Hippocampal formation (tissue), 2 donors: ENCODE measurements at places on chromosomes 4 and X.

- DNase-seq: no peak
Observed at GRCh38 chr4:73763877-73764276, 23.5 kb downstream of the CXCL8 start.

- no peak for DNase-seq
Observed at GRCh38 chr4:180028682-180029081, 2214.5 kb upstream of the TENM3 start.

DNA sequence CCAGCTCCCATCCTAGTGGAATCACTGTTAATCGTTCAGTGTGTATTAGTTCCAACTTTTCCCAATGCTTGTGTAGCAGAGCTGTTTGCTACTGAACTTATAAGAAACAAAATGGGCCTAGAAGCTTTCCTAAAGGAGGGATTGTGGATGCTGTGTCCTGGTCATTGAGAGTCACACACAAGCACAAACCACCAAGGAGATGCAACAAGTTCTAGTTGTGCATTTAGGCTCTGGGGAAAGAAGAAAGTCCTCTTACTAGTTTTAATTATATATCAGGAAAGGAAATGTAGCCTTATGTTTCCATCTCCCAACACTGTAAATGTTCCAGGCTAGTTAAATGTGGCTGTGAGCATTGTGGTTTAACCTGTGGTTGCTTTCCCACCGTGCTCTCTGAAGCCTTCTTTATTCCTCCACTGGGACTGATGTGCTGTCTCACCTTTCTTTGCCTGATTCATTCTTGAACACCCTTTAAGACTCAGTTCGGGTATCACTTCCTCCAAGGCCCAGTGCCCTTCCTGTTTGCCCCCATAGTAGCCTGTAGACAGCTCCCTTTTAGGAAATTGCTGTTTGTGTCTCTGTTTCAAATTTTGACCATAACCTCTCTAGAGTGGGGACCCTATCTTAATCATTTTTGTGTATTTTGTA lies 34.3 kb downstream of the ATP10D start:
- DNase-seq: no peak

GRCh38 chr4:7564242-7564641 lies 129.5 kb upstream of the PSAPL1 start:
- DNase-seq: no peak

DNA sequence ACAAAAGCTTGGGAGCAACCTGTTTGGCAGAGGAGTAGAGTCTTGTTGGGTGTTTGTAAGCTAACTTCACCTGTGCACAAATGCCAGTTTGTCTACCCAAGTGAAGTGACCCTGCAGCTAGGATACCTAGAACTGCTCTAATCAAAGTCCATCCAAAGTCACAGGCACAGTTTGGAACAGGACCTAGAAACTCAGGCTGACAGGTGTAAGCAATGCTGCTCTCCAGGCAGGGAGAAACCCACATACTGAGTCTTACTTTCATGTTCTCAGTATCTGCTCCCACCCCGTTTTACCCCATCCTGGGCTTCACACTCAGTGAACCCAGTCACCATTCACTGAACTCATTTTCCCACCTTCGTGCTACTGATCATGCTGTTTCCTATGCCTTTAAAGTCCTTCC lies 40.3 kb downstream of the MAML3 start:
- no peak for DNase-seq

DNA sequence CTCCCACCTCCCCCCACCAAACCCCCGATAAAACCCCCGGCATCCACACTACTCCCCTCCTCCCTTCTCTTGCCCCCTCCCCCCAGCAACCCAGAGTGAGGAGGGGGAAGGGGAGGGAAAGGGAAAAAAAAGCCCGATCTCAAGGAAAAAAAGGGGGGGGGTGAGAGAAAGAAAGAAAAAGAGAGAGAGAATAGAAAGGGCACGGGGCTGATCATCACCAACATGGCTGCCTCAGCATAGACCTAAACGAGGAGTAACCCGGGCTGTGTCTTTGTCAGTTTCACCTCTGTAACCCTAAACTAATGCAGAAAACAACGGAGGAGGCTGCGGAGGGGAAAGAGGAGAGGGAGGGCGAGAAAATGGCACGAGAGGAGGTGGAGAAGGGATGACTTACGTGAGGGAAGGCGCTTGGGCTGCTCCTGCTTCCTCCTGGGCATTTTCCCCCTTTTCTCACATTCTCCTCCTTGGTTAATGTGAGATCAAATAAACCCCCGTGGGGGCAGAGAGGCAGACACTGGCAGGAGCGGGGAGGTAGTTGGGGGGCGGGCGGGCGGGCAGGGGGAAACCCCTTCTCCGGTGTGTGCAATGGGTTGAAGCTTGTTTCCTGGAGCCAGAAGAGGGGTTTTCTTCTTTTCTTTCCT lies 532 bp downstream of the ZNF827 start:
- DNase-seq: peak; percentile 28

DNA sequence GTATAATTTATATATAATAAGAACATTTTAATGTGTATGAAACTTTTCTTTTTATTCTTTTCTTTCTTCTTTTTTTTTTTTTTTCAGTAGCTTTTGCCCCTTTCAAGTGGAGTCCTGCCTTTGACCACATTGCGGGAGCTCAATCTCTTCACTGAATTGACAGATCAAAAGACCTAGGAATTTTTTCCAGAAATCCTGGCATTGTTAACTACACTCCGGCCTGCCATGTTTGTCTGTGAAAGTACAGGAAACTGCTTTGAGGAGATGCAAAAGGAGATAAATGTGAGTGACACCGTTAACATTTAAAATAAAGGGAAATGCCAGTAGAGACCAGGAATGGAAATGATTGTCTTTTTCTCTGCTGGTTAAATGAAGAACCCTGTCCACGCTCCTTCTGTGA lies 159.3 kb upstream of the VCX3A start:
- DNase-seq: no peak

DNA sequence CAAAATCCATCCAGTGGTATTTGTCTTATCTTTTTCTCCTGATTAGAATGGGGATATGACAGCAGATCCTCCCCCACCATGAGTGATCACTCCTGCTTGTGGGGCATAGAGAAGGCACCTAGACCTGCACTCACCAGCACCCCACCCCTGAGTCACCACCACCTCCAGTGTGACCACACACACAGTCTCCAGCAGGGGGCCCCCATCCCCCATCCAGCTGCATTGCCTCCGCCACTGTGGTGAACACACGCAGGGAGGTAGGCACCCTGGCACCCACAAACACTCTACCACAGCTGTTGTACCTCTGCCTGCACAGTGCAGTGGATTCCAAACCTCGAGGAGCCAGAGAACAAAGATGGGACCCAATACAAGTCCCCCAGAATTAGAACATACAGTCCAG lies 9.0 kb upstream of the MAGEA8 start:
- no peak for DNase-seq

- no peak for DNase-seq
Observed at GRCh38 chr4:1489639-1489995, 83.4 kb upstream of the NKX1-1 start.

DNA sequence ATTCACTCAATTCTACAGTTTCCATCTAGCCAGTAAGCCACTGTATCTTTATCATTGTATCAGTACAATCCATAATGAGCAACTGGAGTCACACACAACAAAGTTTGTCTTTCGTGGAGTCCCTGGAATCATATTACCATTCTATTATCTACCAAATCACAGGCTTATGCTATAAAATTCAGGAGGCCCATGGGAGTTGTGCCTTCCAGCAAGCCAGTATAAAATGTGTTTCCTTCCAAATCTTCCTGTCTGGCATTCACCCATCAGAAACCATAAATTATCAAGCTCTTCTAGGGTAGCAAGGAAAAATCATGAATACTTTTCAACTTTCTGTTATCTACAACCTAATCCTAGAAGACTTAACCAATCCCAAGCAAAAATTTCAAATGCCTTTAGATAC lies 1383.3 kb upstream of the PCDH7 start:
- DNase-seq: no peak

GRCh38 chrX:136529795-136530194 lies 2.2 kb upstream of the VGLL1 start:
- DNase-seq: no peak

DNA sequence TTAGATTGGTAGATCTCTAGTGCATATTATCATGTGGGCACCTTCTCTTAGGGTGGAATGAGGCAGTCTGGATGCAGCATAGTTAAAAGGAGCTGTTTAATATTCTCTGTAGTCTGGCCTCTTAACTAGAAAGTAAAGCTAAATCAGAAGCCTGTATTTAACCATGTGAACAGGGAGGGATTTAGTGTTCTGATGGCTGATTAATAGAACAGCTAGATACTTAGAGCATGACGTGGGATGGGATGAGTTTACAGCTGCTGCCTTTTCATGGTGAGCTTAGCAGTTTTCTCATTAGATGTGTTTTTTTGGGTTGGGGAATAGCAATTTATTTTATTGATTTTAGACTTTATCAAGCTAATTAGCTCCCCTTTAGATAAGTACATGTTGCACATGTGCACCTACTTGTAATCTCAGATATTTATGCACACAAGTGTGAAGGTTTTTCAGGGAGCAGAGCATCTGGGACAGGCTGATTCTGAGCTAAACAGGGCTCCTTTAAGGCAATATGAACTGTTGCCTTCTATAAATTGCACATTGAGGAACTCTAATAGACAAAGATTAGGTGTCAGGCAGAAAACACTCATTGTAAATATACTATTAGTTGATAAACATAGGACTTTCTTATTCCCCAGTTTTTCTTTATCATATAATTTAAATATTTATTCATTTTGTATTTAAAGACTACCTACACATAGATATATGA lies 34.1 kb downstream of the YIPF6 start:
- no peak for DNase-seq

- DNase-seq: no peak
Observed at GRCh38 chr4:156556336-156556735, 415.3 kb downstream of the PDGFC start.

DNA sequence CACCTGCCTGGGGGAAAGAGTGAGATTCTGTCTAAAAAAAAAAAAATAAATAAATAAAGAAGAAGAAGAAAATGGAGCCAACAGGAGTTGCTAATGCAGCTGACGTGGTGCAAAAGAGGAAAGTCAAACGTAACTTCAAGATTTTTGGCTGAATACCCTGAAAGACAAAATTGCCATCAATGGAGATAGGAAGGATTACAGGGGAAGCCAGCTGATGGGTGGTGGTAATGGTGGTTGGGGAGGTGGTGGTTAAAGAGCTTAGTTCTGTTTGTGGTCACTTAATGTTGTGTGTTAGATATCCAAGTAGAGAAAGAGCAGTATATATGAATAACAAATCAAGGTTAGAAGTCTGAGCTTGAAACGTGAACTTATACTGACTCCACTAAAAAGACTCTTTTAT lies 225.4 kb downstream of the ARHGAP24 start:
- no peak for DNase-seq

DNA sequence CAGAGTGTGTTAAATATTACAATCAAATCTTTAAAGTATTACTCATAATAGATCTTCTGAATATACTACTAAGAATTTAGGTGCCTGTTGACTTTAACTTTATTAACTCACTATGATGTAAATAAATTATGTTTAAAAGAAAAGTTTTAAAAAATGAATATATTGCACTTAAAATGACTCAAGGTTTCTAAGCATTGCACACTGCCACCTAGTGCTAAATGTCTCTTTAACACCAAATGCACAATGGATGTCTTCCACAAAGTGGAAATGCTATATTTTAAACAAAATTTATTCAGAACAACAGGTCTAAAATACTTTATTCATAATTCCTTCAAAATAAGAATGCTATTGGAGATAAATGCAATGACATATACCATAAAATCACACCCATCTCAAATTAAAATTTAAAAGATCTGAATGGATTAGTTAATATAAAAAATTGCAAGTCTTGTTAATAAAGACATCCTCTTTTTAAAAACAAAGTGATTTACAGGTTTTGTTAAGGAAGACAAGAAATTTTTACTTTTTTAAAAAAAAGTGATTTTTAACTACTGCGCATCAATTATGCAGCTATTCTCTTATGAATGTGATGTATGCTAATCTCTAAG lies 5.5 kb downstream of the INPP4B start:
- peak; percentile 33 for DNase-seq

GRCh38 chr4:109462297-109462696 lies 28.7 kb downstream of the SEC24B start:
- DNase-seq: no peak

- peak; percentile 60 for DNase-seq
Observed at GRCh38 chrX:123962794-123963373, 1.4 kb downstream of the STAG2 start.

GRCh38 chrX:87391742-87392141 lies 125.9 kb upstream of the KLHL4 start:
- DNase-seq: no peak

DNA sequence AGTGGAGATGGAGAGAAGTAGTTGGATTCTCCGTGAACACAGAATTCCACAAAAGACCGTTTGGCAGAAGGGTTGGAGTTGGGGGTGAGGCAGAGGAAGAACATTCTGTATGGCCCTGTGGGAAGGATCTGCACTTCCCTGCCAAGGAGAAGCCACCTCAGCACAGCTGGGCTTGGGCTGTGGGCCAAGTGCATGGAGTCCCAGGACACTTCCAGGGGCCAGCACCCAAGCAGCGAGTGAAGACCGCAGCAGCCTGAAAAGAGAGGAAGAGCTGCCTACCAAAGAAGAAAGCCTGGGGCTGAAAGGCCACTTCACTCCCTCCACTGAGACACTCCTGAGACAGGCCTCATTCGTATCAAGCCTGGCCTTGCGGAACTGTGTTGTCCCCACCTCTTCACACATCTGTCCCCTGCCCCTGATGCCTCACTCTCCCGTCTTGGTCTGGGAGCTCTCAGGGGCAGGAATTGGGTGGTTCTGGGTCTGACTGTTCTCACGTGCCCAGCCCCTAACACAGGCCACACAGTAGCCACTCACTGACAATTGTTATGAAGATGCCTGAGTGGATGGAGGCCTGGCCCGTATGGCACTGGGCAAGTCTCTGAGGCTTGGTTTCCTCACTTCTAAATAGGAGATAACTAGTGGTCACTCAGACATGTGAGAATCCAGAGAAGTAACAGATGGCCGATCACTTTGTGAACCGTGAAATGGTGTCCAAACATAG lies 3.3 kb upstream of the AWAT2 start:
- DNase-seq: no peak
